ENCODE measurements at places on chromosomes 6 and 20.

DNA sequence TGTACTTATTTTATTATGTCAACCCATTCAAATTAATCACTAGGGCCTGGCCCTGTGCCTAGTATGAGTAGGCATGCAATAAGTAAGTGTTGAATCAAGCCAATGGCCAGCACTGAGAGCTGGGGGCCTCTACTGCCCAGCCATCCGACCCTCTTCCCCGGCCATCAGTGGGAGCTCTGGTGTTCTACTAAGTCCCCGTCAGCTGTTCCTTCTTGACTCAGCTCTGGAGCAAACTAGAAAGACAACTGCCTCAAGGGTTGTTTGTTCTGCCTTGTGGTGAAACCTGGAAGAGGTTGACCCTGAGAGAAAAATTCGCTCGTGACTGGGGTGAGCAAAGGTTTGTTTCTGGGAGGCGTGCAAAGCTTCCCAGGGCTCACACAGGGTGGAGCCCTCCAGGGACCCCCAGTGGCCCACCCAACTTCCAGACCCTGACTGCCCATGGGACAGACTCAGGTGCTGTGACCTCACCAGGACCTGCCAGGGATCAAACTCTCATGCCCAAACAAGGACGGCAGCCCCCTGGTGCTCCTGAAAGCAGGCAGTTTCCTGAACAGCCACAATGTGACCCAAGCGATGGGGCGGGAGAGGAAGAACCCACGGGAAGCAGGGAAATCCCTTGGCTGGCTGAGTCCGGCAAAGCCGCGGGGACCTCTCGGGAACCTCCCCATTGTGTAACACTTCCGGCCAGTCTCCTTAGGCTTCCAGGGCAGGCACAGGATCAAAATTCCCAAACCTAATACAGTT, 50.4 kb downstream of the BANF2 start:
- no peak for DNase-seq

DNA sequence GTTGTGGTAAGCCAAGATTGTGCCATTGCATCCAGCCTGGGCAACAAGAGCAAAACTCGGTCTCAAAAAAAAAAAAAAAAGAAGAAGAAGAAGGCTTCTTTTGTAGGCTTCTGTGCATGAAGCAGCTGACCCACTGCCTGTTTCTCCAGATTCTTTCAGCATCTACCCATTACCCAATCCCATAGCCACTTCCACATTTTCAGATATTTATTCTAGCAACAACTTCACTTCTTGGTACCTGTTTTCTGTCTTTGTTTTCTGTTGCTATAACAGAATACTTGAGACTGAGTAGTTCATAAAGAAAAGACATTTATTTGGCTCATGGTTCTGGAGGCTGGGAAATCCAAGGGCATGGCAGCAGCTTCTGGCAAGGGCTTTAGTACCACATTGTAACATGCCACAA, 95.3 kb upstream of the SGK1 start:
- no peak for DNase-seq

GRCh38 chr20:51473256-51473655, 69.3 kb downstream of the NFATC2 start:
- no peak for DNase-seq

GRCh38 chr6:34993213-34993612, 104.2 kb downstream of the ANKS1A start:
- DNase-seq: no peak

DNA sequence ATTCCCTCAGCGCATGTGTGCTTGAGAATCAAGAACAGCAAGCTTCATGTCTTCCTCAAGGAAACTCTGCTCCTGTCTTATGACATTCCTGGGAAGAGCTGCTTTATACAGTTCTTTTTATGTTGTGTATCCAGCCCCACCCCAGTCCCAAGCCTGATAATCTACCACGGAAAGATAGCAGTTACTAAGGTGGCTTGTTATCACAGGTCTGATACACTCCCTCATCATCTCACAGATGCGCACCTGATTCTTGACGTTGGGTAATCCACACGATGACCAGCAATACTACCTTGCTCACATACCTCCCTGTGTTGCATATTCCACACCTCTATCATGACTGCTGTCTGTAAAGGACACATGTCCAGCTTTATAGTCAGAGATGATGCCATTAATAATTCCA, 3.2 kb downstream of the NHLRC1 start:
- DNase-seq: no peak

- DNase-seq: peak; percentile 37
Measured at GRCh38 chr20:43824309-43825050, 90.2 kb upstream of the TOX2 start.

GRCh38 chr6:102313699-102314098, 920.2 kb downstream of the GRIK2 start:
- no peak for DNase-seq

DNA sequence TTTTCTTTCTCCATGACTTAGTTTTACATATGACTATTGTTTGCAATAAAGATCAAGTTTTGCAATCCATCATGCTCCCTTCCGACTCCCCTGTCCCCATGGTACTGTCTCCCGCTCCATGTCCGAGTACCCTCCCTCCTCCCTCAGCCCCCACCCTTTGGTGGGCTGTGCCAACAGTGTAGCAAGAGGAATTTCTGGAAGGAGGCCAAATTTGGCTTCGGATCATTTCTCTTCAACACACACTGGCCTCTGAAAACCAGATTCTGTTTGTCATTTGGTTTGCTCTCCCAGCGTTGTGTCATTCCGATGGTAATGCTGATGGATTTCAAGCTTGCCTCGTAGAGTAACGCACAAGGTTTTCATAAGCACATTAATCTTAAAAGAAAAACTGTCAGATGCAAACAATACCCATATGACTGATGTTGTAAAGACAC, 22.9 kb upstream of the PAX1 start:
- peak; percentile 85 for DNase-seq

DNA sequence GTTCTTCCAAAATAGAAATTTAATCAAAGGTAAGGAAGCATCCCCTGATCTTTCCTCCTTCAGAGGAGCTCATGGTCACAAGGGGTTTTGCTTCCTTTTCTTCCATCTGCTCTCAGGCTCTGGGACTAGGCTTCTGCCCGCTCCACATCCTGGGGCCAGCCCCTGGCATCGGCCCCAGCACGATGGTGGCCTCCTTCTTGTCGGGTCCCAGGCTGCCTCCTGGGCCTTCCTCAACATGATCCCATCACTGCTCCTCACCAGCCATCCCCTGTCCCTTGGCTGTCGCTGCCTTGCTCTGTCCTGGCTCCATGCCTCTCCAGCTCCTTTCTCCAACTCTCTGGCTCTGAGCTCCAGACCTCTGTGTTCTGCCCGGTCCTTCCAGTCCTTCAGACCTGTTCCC, 4.1 kb downstream of the PHACTR3 start:
- no peak for DNase-seq

DNA sequence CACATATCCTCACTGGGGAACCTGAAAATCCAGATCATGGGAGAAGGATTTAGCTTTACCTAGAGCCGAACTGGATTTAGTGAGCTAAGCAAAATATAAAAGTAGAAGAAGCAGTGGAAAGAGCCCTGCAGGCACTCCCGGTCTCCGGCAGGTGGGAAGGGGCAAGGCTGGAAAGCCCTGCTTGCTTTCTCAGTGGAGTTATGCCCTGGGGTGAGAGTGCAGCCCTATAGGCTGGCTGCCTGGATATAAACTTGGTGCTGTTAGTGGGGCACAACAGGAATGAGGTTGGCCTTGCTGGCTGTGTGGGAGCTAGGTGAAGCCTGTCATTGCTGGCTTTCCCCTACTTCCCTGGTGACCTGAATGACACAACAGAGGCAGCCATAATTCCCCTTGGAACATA, 122.0 kb downstream of the CDK19 start:
- no peak for DNase-seq

GRCh38 chr6:159819932-159820640, 20.0 kb downstream of the PNLDC1 start:
- no peak for DNase-seq

- no peak for DNase-seq
Measured at GRCh38 chr6:144123421-144123820, 26.9 kb upstream of the STX11 start.

DNA sequence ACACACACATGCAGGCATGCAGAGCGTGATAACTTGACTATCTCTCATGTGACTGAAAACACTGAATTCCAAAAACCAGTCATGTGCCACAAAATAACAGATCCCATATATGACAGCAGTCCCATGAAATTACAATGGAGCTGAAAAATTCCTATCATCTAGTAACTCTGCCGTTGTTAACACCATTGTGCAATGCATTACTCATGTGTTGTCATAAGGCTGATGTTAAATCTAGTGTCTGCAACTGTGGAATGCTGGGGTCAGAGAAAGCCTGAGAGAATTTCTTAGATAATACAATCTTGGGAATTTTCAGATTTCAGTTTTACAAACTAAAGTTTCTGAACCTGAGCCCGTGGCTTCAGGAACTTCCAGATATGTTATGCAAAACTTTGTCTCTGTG, 70.2 kb downstream of the LYRM4 start:
- no peak for DNase-seq

DNA sequence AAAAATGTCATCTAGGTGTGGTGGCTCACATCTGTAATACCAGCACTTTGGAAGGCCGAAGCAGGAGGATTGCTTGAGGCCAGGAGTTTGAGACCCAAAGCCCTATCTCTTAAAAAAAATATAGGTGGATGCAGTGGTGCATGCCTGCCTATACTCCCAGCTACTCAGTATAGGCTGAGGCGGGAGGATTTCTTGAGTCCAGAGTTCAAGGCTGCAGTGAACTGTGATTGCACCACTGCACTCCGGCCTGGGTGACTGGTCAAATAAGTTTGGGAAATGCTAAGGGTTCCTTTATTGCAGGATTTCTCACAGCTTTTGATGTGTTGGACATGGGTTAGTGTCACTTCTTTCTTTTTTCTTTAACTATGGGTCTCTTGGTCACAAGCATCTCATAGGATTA, 261.3 kb downstream of the PLCB1 start:
- DNase-seq: no peak

GRCh38 chr20:37475252-37475651, 45.8 kb upstream of the NNAT start:
- DNase-seq: peak; percentile 44
